Ovary (tissue), 10 donors: ENCODE measurements at places on chromosomes 7 and 10. TPM values are rescaled to one million over a fixed set of nuclear protein-coding genes. Genes with fewer than 3 reads are reported as not detected.

- no peaks in the 10 kb centered on the region for H3K36me3 ChIP-seq
- H3K4me3 ChIP-seq, result no peak overlapping the region
- H3K27ac ChIP-seq, result no peak overlapping the region
Observed at GRCh38 chr7:92888-93672, 99.3 kb upstream of the FAM20C start.

DNA sequence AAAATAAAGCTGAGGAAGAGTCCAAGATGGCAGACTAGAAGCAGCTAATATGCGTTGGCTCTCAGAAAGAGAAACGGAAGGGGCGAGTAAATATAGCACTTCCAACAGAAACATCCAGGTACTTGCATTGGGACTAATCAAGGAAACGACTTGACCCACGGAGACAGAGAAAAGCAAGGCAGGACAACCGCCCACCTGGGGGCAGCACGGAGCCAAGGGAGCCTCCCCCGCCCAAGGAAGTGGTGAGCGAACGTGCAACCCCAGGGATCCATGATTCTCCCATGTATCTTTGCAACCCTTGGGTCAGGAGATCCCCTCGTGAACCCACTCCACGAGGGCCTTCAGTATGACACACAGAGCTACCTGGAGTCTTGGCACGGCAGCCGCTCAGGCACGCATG, 45.4 kb upstream of the GRM3 start:
- H3K36me3 ChIP-seq, result no peaks in the 10 kb centered on the region
- H3K4me3 ChIP-seq, result no peak overlapping the region
- H3K4me1 ChIP-seq, result no peaks in the 10 kb centered on the region
- no peak for DNase-seq

DNA sequence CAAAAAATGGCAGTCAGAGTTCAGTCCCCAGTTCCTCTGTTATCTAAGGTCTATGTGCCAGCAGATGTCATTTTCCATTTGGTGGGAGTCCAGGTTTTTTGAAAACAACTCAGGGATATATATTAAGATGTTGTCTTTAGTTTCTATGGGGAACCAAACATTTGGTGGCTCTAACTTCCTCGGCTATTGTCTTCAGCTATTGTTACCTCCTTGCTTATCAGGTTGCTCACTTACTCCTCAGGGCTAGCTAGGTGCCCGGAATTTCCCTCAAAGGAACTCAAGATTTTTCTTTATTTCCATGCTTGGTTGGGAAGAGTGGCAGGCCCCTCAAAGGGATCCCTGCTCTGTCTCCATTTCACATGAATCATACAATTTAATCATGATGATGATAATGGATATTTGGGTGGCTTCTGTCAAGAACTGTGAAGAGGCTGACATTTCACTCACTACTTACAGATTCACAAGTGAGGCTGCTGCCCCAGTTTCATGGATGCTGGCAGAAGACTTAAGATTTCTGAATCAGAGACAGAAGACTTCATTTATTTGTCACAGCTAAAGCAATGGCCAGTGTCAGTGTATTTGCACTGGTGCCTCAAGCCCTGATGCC, 182.8 kb downstream of the PKD1L1 start:
- H3K4me3 ChIP-seq, result no peak overlapping the region
- peaks cover 4% of the 10 kb centered on the region for H3K4me1 ChIP-seq

GRCh38 chr10:570628-571163, 118.8 kb downstream of the DIP2C start:
- no peak for DNase-seq
- H3K4me1 ChIP-seq, result peaks cover 7% of the 10 kb centered on the region
- H3K27me3 ChIP-seq, result no peaks in the 10 kb centered on the region
- H3K4me3 ChIP-seq, result no peak overlapping the region

DNA sequence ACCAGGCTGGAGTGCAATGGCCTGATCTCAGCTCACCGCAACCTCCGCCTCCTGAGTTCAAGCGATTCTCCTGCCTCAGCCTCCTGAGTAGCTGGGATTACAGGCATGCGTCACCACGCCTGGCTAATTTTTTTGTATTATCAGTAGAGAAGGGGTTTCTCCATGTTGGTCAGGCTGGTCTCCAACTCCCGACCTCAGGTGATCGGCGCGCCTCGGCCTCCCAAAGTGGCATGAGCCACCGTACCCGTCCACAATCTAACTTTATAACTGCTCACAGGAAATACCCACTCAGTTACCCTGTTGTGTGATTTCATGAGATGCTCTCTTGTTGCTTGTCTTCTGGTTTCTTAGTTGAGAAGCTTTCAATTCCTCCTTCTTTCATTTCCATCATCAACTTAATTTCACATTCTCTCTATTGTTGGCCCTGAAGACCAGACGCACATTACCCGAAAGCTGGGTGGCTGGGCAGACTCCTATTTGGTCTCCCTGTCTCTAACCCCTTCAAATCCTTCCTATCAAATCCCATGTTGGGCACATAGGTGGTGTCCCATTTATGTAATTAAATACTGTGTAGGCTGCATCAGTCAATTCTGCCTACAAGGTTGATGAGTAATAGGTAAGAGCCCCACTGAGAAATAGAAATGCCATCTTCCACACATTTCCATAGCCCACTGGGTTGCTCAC, 1.1 kb upstream of the GSTO2 start:
- H3K27ac ChIP-seq, result no peak overlapping the region
- no peaks in the 10 kb centered on the region for H3K27me3 ChIP-seq
- no peaks in the 10 kb centered on the region for H3K36me3 ChIP-seq
- DNase-seq, result no peak
- H3K4me3 ChIP-seq, result peak overlapping the region; percentile 88

GRCh38 chr7:51446356-51446755, 129.7 kb upstream of the COBL start:
- no peaks in the 10 kb centered on the region for H3K36me3 ChIP-seq
- no peaks in the 10 kb centered on the region for H3K4me1 ChIP-seq
- no peaks in the 10 kb centered on the region for H3K27me3 ChIP-seq
- no peak overlapping the region for H3K27ac ChIP-seq
- H3K4me3 ChIP-seq, result no peak overlapping the region

DNA sequence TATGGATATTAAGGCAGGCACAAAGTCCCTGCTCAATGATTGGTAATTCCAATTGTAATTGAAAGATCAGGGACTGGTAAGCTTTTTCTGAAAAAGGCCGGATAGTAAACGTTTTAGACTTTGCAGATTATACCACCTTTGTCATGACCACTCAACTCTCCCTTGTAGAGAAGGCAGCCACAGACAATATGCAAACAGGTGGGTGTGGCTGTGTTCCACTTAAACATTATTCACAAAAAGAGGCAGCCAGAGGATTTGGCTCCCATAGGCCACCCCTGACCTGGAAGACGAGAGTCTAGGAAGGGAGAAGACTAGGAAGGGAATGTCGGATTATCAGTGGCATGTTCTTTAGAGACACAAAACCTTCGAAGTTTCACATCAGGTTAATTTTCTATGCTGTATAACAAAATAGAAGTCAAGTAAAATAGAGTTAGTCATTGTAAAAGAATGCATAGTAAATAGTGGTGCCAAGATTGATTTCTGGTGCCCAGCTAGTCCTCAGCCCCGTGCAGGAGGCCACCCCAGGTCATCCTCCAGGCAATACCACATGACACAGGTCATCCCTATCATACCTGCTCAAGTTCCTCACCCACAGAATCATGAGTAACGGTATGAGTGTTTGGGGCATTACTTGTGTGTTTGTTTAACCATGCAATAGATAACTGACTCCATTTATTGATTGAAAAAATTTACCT, 193.8 kb downstream of the PLPP4 start:
- no peak for DNase-seq
- no peak overlapping the region for H3K4me3 ChIP-seq
- no peaks in the 10 kb centered on the region for H3K36me3 ChIP-seq
- no peaks in the 10 kb centered on the region for H3K27me3 ChIP-seq
- no peaks in the 10 kb centered on the region for H3K4me1 ChIP-seq

GRCh38 chr7:98051118-98051744, 55.4 kb upstream of the LMTK2 start:
- no peaks in the 10 kb centered on the region for H3K4me1 ChIP-seq
- no peak for DNase-seq
- H3K36me3 ChIP-seq, result no peaks in the 10 kb centered on the region
- H3K27ac ChIP-seq, result no peak overlapping the region
- H3K27me3 ChIP-seq, result no peaks in the 10 kb centered on the region

- no peak overlapping the region for H3K4me3 ChIP-seq
- H3K27ac ChIP-seq, result no peak overlapping the region
- H3K4me1 ChIP-seq, result no peaks in the 10 kb centered on the region
- H3K36me3 ChIP-seq, result no peaks in the 10 kb centered on the region
- H3K27me3 ChIP-seq, result no peaks in the 10 kb centered on the region
Observed at GRCh38 chr10:5523796-5524574, 776 bp upstream of the CALML3 start.

GRCh38 chr7:69677054-69677852, 79.0 kb downstream of the AUTS2 start:
- H3K27ac ChIP-seq, result peak overlapping the region; percentile 51
- no peaks in the 10 kb centered on the region for H3K36me3 ChIP-seq
- H3K27me3 ChIP-seq, result no peaks in the 10 kb centered on the region
- H3K4me3 ChIP-seq, result no peak overlapping the region
- peaks cover 28% of the 10 kb centered on the region for H3K4me1 ChIP-seq
- DNase-seq, result no peak

DNA sequence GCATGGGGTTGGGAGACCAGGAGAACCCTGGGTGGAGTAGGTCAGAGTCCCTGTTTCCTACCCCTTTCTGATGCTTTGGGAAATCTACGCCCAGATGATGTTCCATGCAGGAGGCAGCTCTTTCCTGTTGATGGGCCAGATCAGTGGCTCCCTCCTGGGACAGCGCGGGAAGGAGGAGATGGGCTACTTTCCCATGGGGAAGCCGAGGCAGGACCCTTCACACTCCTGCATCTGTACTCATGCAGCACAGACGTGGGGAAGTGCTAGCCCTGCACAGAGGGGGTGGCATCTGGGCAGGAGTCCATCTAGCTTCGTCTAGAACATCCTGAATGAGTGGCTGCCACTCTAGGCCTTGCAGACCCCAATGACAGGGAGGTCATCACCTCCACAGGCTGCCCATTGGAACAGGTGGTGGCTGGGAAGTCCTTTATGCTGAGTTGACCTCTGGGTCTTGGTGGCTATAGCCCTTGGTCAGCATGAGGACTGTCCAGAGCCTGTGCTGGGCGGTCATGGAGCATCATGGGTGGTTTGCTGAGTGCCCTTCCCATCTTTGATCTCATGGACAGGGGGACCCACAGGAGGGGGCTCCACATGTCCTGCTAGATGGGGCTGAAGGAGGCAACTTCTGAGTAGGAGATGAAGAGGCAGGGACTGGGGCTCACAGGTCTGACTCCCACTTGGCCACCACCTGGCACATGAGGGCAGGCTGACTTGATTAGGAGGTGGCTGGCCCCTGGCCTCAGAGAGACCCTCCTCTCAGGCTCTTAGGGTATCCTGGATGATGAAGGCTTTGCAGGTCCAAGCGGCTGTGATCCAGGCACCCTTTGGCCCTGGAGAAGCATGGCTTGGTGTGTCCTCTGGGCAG, 24.6 kb downstream of the RAMP3 start:
- H3K36me3 ChIP-seq, result no peaks in the 10 kb centered on the region
- DNase-seq, result no peak
- no peak overlapping the region for H3K4me3 ChIP-seq
- H3K27ac ChIP-seq, result no peak overlapping the region

DNA sequence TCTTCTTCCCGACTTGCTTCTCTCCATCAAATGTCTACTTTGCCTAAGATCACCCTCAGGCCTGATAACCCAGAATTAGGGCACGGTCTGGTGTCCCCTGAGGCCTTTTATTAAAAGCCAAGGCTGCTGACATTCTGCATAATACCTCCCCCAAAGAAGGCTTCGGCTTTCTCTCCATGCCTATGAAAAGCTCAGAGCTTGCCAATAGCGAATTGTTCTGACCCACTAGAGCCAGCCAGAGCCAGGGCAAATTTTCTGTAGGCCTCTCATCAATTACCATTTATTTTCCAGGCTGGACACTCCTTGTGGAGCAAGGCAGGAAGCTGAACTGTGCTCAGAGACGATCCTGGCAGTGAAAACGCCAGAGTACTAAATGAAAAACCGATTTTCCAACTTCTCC, 64.3 kb upstream of the ADRB1 start:
- no peaks in the 10 kb centered on the region for H3K27me3 ChIP-seq
- no peaks in the 10 kb centered on the region for H3K4me1 ChIP-seq
- no peak overlapping the region for H3K27ac ChIP-seq

DNA sequence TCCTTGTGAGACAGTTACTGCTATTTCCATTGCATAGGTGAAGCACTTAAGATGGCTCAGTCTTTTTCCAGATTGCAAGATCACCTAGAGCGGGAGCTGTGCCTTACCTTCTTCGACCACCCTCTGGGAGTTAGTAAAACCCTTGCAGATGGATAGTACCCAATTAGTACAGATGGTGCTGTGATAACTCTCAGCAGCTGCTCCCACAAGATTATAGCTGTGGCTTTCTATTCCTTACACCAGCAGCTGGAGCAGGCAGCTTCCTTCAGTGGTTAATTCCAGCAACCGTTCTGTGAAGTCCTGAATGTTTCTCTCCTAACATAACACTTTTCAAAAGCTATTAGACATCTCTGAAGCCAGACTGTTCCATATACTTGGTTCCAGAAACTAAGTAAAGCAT, 796.8 kb downstream of the XPNPEP1 start:
- no peak overlapping the region for H3K4me3 ChIP-seq
- no peaks in the 10 kb centered on the region for H3K36me3 ChIP-seq
- no peaks in the 10 kb centered on the region for H3K27me3 ChIP-seq
- no peak overlapping the region for H3K27ac ChIP-seq
- no peaks in the 10 kb centered on the region for H3K4me1 ChIP-seq

DNA sequence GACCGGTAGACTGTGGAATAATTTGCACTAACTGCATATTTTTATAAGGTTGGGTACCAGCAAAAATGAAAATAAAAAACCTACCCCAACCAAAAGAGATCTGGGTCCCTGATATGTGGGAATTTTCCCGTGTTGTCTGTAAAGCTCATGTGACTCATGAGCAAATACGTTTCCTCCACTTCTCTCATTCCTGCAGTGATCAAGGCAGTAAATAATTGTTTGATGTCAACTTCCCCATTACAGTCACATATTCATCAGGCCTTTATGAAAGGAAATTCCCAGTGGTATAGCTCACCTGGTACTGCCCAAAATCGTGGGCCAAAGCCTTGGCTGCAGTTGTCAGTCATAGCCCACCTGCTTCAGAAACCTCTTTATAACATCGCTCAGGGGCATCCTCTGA, 166.0 kb upstream of the ANK3 start:
- H3K4me3 ChIP-seq, result no peak overlapping the region
- no peaks in the 10 kb centered on the region for H3K36me3 ChIP-seq
- no peak for DNase-seq

DNA sequence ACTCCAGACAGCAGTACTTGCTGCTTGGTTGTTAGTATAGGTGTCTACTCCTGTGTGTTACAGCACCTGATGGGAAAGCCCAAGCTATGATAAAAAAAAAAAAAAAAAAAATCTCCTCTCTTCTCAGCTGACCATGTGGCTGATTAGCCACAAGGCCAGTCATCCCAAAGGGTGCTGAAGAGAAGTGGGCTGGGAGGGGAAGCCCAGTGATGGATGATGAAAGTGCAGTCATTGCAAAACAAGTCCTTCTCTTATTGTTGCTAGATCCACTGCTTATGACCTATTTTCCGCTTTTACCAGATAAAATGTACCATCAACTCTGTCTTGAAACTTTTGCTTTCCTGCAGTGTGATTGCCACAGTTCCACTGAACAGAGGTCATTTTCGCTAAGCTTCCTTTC, 1092.5 kb upstream of the C7orf33 start:
- H3K4me3 ChIP-seq, result no peak overlapping the region
- no peak overlapping the region for H3K27ac ChIP-seq
- no peaks in the 10 kb centered on the region for H3K4me1 ChIP-seq
- no peak for DNase-seq
- no peaks in the 10 kb centered on the region for H3K36me3 ChIP-seq

ZNF394 gene
- 23.1 TPM for polyA plus RNA-seq

MBL2 gene
- polyA plus RNA-seq, result not detected

CCDC3 gene
- 74.7 TPM for polyA plus RNA-seq

TMEM229A gene
- polyA plus RNA-seq, result 1.8 TPM
